NCI-H1930 (cell line): ENCODE measurements at places on chromosomes 5 and 9.

DNA sequence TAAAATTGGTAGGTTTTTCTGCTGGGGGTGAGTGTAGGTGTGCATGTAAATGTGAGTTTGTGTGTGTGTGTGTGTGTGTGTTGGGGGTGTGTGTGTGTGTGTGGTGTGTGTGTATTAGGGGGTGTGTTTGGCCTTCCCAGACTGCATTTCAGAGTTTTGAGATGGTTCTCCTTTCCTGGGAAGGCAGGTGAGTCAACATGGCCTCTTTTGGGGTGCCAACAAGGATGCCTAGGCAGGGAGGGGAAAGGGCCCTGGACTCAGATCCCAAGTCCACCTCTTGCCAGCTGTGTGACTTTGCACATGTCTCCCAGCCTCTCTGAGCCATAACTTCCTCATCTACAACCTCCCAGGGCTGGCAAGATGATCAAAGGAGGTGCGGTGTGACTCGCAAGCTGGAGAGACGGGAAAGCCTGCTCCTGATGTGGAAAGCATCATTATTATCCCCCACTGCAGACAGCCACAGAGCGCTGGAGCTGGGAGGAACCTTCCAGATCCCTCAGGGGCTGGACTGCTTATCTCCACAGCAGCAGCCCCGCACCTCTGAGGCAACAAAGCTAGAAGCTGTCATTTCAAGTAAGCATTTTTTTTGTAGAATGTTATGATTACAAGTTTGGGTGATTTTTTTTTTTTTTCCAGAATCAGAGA lies 63.5 kb upstream of the TBC1D2 start:
- DNase-seq, result no peak

- DNase-seq, result no peak
Measured at GRCh38 chr5:10975945-10976344, 214.9 kb upstream of the DAP start.

DNA sequence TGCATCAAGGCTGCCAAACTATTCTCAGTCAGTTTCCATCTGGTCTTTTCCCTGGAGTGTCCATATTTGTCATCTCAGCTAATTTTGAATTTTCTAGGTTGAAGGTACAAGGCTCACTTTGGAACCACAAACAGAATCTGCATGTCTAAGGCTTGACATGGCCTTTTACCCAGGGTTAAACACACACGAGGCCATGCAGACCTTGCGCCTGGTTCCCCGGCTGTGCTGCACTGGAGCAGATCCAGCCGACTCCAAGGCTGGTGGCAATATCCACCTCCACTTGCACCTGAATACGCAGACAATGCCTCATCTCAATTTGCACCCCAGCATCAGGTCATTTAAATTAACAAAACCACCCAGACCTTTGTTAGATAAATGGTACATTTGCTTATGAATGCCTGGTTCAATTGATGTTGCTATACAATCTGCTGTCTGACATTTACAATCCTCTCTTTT lies 276.2 kb downstream of the HSPA4 start:
- DNase-seq, result no peak

GRCh38 chr9:16656432-16657169 lies 213.9 kb downstream of the BNC2 start:
- DNase-seq, result no peak

DNA sequence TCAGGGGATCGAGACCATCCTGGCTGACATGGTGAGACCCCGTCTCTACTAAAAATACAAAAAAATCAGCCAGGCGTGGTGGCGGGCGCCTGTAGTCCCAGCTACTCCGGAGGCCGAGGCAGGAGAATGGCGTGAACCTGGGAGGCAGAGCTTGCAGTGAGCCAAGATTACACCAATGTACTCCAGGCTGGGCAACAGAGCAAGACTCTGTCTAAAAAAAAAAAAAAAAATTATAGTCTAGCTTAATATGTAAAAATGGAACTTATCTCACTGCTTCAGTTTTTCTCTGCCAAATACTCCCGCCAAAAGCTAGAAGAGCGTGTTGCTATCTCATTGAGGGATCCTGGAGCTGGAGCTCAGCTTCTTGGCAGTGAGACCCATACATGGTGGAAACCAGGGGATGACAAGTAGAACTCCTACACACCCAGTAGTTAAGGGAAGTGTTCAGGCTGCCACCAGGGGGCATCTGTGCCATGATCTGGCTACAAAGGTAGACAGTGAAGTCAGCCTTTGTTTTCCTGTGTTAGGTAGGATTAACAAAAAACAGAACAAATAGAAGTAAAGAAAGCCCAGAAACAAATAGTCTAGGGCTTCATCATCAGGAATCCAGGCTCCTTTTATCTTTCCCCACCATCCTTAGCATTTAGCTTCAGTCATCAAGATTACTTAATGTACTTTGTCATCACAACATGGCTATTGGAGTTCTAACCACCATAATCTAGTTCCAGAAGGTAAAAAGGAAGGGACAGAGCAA lies 33.6 kb upstream of the GLIPR2 start:
- peak; percentile 75 for DNase-seq

DNA sequence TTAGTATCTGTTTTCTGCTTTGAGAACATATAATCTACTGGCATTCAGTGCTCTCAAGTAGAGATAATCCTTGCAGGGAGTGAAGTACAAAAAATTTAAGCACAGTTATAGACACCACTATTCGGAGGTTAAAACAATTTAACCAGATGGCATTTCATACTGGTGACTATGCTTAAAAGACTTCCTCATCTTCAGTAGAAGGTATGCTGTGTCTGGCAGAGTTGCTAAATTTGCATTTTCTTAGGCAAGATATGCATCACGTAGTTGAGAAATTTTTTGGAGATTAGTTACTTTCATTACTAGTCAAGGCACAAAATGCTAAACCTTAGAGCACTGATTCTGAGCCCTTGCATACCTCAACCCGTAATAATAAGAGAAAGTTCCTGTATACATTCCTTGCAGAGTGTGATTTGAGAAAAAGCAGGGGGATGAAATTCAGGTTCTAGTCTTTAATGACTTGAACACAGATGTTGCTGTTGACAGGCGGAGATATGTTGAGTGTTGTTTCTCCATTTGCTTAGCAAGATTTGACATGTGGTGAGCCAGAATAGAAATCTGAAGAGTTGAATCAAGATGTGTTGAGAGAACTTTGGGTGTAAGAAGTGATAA lies 70.8 kb upstream of the STARD4 start:
- no peak for DNase-seq

DNA sequence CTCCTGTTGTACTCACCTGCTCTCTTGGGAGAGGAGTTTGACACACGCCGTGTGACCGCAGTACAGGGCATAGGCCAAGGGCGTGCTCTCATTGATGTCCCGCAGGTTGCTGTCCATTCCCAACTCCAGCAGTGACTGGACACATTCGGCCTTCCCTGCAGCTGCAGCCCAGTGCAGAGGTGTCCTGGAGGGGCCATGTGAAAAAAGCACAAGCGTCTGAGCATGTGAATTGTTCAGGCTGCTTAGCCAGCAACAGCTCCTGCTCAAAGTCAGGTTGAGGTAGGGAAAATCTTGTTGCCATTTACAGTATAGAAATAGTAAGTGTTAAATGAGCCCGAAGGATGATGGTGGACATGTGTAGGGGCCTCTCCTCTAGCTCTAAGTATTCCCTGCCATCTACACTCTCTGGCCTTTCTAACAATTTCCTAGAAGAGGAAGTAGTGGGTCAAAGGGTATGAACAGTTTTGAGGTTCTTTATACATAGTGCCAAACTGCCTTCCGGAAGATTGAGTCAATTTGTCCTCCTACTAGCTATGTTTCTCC lies 116.5 kb downstream of the ANKRD55 start:
- DNase-seq, result no peak

- DNase-seq, result no peak
Measured at GRCh38 chr9:37968228-37968701, 64.3 kb upstream of the SLC25A51 start.

- no peak for DNase-seq
Measured at GRCh38 chr9:22040760-22041159, 31.7 kb upstream of the CDKN2B start.

- no peak for DNase-seq
Measured at GRCh38 chr9:15961217-15961616, 408.4 kb downstream of the CCDC171 start.

- no peak for DNase-seq
Measured at GRCh38 chr9:36158917-36159316, 10.3 kb upstream of the CCIN start.

DNA sequence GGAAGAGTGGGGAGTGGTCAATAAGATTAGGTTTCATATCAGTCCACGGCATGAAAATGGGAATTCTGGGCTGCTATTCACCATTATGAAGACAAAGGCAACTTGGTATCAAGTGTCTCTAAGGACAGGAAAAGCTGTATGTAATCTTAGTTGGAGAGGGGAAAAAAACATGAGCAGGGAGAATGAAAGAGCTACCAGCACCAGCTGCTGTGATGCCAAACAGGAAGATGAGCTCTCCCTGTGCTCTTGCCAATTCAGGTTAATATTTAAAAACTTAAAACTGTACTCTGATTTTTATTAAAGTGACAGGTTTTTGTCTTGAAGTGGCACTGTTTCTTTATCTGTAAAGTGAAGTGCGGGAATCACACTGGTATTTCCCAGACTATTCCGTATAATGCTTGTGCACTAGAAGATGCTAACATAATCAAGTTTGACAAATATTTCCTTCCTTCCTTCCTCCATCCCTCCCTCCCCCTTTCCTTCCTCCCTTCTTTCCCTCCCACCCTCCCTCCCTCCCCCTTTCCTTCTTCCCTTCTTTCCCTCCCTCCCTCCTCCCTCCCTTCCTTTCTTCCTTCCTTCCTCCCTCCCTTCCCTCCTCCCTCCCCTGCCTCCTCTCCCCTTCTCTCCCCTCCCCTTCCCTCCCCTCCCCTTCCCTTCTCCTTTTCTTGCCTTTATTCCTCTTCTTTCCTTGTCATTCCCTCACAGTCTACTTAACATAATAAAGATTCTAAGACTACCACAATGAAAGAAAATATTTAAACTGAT lies 1383.0 kb upstream of the C9orf72 start:
- DNase-seq, result no peak

GRCh38 chr5:125700380-125700861 lies 722.8 kb upstream of the GRAMD2B start:
- peak; percentile 5 for DNase-seq

DNA sequence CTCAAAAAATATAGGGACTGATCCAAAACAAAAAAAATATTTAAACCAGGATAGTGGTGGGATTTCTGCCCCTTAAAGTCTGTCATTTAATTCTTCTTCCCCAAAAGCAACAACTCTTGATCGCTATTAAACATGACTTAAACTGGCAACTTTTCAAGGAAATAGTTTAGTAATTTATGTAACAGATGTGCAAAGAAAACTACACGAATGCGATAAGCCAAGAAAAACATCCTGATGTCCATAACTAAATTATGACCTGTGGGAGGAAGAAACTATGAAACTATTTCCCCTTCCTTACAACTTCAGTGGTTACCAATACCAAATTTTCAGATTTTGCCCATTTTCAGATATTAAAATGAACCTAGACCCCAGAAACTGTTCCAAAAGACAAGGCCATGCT lies 31.5 kb downstream of the CLINT1 start:
- DNase-seq, result no peak

GRCh38 chr9:110575169-110575568 lies 4.4 kb downstream of the SVEP1 start:
- no peak for DNase-seq

GRCh38 chr5:169599451-169599850 lies 15.9 kb downstream of the SPDL1 start:
- DNase-seq, result no peak

DNA sequence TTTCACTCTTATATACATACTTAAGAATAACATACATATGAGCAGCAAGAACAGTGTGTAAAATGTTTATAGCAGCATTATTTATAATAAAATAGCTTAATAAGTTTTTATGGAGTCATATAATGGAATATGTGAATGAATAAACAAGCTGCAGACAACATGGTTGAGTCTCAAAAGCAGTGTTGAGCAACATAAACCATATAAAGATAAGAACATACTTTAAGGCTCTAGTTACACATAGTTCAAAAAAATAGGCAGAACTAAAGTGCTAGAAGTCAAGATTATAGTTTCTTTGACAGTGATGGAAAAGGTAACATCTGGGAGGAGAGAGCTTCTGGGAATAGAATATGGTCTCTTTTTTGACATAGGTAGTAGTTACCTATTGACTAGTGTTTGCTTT lies 53.7 kb upstream of the ADAMTS19 start:
- DNase-seq, result no peak

DNA sequence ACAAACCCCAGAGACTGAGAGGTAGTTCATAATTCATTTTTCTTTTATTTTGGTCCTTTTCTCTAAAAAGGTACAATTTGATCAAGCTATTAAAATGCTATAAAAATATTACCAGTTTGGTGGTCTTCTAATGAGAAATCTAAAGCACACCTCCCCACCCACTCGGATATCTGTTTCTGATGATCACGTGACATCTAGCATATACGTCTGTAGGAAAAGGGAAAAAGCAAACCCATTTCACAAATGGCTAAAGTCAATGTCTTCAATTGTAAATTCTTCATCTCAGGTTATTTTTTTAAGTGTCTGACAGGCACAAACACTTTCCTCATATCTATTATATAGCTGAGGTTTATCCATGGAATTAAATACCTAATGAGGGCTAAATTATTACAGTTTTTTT lies 18.9 kb downstream of the ZNF354A start:
- no peak for DNase-seq

- DNase-seq, result no peak
Measured at GRCh38 chr9:105475302-105475701, 27.5 kb downstream of the FSD1L start.

DNA sequence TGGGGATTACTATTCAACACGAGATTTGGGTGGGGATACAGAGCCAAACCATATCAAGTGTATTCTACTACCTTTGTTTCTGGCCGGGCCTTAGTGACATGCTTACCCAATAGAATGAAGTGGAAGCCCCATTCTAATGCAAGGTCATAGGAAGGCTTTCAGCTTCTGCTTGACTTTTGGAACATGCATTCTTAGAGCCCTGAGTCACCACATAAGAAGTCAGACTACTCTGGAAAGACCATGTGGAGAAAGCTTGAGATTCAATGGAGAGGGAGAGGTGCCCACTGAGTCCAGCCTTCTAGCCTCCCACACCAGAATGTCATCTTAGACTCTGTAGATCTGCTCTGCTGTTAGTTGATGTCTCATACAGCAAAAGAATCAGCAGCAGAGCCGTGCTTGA lies 155.7 kb upstream of the FBN2 start:
- DNase-seq, result no peak

GRCh38 chr9:93601063-93601462 lies 24.7 kb downstream of the PHF2 start:
- DNase-seq, result no peak

GRCh38 chr5:180799902-180800801 lies 2.5 kb downstream of the MGAT1 start:
- DNase-seq, result no peak

GRCh38 chr5:93570294-93571113 lies 10.5 kb downstream of the NR2F1-AS1 start:
- DNase-seq, result no peak

- no peak for DNase-seq
Measured at GRCh38 chr5:35127006-35127405, 79.3 kb upstream of the AGXT2 start.

- DNase-seq, result no peak
Measured at GRCh38 chr5:96602776-96603175, 59.4 kb upstream of the CAST start.
